ENCODE measurements at places on chromosomes 2 and 18. TPM values are rescaled to one million over a fixed set of nuclear protein-coding genes. Genes with fewer than 3 reads are reported as not detected.

Gene MOCOS
- 15.3 TPM for total RNA-seq

DNA sequence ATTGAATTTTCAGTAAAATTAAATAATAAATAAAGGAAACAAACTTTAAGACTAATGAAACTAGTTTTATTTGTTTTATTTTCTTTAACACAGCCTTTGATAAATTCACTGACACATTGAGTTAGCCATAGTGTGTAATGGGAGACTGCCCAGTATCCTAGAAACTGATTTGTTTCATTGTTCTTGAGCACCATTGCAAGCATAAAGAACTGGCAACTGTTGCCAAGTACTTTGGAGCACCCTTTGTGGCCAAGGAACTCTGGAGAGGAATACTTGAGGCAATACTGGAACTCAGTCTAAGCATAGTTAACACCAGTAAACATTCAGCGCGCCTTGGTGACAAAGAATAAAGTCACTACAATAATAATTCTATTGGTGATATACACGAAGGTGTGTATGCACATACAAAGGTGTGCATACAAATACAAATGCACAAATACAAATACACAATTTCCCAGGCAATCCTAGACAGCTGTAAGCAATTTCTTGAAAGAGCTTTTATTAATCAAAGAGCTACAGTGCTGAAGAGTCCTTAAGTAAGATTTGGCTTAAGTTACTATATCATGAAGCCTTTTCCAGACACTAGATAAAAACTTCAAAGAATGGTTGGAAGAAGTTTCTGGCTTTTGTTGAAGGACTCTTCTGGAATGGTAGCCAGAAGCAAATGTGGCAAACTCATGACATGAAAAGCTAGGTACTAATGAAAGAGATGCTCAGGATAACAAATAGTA, 1371.2 kb downstream of the LRP1B start:
- DNase-seq = no peak

DNA sequence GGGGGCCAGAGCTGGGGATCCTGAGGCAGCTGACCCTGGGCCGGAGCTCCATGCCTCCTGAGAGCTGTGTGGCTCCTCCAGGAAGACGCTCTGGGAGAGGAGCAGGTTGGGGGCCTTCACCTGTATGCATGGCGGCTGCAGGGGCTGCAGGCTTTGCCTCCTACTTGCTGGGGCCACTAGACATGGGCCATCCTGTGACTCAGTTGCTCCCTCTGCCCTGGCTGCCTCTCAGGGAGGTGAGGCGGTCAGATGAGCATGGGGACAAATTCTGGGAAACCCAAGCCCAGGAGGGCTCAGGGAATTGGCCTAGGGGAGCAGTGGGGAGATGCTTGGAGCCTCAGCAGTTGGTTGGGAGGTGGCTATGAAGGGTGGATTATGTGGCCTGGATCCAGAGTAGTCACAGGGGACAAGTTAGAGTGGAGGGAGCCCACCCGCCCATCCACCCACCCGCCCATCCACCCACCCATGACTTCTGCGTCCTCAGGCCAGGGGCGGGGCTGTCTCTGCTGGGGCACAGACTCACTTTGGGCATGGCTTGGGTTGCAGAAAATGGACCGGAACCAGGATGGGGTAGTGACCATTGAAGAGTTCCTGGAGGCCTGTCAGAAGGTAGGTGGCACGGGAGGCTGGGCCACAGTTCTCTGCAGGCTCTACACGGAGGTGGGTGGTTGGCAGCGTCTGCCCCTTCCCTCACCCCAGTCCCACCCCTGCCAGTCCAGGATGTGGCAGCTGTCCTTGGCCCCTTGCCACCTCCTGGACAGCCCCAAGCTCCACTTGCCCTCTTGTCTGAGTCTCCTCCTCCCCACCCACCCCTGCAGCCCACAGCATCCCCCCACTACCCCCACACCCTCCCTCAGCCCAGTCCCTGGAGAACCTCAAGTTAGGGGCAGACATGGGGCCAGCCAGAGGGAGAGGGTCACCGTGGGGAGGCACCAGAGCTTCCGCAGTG, 19.5 kb upstream of the FAHD2A start:
- no peak for DNase-seq

DNA sequence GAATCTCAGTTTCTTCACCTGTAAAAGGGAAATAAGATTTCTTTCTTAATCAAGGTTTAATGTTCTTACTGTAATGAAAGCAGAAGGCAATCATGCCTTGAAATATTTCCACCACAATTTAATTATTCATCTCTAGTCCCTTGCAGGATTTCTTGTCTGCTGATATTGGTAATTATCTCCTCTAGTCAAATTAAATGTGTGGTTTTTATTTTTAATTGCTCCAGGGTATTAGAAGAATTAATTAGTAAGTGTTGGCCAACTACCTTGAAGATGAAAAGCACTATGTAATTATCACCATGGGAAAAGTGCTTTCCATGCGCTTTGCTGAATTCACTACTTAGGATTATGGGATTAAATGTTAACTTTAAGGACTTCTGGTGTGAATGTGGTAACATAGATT, 8.7 kb upstream of the LAPTM4A start:
- no peak for DNase-seq

DNA sequence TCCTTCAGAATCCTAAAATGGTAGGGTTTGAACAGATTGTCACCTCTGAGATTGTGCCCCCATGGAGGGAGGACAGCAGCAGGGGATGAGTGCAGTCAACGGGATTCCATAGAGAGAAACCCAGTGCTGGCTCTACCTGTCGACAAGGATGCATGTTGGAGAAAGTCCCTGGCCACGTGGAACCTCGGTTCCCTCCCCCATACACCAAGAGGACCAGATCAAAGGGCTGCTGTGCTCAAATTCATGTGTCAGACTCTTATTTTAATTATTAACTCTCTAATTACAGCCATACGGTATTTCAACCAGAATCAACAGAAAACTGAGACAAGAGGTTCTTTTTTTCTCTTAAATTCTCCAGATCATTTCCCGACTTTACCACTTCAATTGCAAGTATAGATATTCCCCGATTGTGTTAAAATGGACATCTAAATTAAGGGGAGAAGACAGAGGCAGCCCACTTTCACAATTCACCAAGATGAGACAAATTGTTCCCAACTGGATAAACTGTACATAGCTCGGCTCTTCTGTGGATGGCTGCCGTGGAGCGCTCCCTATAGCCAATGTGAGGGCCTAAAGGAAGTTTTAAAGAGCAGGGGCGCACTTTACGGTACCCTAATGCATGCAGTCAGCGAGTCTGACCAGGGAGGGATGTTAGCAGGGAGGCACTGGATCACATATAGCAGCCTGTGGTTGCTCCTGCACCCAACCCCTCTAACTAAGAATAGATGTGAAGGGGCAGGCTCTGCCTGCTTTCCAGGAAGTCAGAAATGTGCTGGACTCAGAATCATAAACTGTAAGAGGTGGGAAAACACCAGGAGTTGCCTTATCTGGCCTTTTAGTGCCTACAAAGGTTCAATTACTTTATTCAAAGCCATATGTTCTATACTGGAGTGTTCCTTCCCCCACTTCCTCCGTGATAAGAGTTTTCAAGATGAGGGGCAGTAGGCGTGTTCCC, 123.1 kb downstream of the CACNB4 start:
- DNase-seq = no peak

DNA sequence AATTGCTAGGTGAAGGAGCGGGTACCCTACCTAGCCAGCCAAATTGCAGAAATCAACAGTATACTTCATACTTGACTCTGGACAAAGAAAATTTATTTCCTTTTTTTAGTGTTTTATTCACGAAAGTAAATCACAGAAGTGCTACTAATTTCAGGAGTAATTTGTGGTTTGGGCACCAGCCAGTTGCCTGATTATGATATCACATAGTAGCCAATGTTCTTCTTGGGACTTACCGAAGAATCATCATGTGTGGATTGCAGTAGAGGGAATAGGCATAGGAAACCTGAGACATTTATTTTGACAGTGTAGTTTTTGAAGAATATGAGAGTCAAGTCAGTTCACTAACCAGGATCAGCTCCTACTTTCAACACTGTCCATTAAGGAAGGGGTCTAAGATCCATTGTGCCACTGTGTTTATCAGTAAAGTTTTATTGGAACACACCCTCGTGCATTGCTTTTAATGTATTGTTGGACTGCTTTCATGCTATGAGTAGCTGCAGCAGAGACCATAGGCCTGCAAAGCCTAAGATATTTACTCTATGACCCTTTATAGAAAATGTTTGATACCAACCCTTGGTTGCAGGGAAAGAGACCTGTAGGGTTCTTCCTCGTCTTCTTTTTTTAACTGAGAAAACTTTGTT, 32.1 kb downstream of the TNFRSF11A start:
- DNase-seq = no peak

DNA sequence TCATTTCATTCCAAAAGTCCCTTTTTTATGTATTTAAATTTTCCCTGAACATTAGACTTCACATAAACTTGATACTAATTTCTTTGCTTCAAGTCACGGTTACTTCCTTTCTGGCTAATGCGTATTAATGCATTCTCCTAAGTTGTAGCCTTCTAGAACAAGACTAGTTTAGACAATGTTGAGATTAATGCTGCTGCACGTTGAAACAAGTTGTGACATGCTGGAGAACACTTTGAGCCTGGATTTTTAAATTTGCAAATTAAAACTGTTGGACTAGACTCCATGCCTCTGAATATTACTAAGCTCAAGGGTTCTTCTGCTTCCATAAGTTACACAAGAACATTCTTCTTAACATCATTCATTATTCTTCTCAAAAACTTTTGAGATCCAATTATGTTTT, 29.1 kb downstream of the ID2 start:
- DNase-seq = no peak

- DNase-seq = no peak
These were observed 17.2 kb downstream of the GPC1 start for GRCh38 chr2:240452462-240453256.

GRCh38 chr2:207090389-207090788, 75.4 kb downstream of the KLF7 start:
- DNase-seq = no peak

DNA sequence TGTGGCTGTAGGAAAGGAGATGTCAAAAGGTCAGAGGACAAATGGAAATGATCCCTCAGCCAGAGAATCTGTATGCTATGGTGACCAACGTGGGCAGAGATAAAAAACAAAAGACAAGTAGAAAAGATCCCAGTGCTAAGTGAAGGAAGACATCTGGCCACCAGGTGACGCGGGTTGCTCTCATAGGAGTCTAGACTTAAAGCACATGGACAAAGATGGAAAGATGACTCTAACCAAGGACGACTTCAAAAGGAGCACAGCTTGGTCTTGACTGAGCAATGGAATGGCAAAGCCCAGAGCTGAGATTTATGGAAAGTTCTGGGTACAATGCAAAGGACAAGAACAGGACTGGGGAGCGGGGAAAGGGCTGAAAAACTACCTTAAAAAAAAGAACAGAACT, 96.8 kb downstream of the CLIP4 start:
- DNase-seq = no peak

- DNase-seq = no peak
These were observed 43.7 kb upstream of the SNED1 start for GRCh38 chr2:240954436-240955305.

GRCh38 chr2:170846314-170846713, 29.6 kb downstream of the GAD1 start:
- no peak for DNase-seq

DNA sequence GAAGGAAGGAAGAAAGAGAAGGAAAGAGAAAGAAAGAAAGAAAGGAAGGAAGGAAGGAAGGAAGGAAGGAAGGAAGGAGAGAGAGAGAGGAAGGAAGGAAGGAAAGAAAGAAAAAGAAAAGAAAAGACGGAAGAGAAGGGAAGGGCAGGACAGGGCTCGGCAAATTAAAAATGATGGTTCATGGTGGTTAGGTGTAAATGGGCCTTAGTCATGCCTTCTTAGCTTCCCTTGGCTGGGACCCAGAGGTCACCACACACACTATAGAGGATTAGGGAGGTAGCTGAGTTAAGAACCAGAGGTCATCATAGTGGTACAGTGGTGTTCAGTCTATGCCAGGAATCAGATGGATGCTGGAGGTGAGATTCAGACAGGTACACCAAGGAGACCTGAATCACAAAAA, 9.3 kb upstream of the ATL2 start:
- DNase-seq = no peak

- no peak for DNase-seq
These were observed 32.3 kb downstream of the ST6GAL2 start for GRCh38 chr2:106853631-106854030.

DNA sequence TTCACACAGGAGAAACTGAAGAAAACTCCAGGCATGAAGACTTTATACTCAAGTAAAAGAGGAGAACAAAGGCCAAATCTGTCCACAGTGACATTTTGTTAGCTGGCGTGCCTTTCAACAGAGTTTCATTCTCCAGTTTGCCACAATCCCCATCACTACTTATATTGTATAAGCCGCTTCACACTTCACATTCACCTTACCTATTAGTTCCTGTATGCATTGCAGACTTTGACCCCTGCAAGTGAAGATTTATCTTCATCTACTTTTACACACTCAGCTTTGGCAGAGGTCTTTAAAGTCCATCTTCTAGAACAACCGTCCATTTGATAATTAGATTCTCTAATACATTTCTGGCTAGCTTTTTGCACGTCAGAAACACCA, 56.8 kb upstream of the TANK start:
- no peak for DNase-seq

DNA sequence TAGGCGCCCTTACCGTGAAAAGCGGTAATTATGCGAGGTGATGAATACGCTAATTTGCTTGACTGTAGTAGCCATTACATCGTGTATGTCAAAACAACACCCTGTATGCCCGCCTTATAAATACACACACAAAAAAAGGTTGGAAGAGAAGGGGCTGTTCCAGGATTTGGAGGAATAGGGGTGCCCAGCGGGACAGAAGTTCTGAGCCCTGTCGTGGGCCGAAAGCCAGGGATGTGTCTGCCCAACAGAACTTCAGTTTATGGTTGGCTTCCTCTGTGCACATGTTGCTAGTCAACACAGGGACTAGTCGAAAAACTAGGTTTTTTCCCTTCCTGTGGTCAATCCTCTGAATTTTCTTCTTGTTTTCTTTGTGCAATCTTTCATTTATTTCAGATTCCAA, 182.5 kb downstream of the ACKR3 start:
- DNase-seq = no peak

Gene RGPD3
- total RNA-seq = 0.14 TPM

Gene C2orf81
- total RNA-seq = 4.3 TPM

DNA sequence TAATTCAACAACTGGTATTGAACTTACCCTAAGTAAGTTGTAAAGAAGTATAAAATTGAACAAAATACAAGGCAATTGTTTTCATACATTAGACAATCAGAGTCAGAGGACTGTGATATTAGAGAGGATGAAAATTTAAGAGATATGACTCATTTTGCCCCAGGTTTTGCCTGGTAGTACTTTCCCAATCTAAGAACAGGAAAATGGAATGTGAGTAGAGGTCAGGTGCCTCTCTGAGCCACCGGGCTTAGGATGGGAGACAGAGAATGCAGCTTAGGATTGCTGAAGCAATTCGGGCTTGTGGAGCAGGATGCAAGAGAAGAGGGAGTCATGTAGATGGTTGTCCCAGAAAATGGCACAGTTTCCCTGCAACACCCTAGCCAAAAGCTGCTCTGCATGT, 219.7 kb upstream of the CHST9 start:
- DNase-seq = no peak

All from kidney epithelial cell (primary cell).